NCI-H1417 (cell line): ENCODE measurements at places on chromosomes 5 and 9.

DNA sequence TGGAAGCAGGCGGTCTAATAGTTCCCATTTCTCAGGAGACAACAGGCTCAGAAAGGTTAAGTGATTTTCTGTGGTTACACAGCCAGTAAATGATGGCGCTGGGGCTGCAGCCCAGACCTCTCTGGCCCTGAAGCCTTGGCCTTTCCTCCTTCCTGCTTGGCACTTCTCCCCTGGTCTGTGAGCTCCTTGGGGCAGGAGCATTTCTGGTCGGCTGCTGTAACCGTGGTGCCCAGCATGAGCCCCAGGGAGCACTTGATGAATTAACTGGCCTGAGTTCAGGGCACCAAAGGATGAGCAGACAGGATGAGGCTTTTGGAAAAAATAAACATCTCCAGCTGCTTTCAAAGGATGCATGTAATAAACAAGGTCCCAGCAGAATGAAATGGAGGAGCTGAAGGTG lies 30.2 kb downstream of the CDHR2 start:
- DNase-seq: no peak

GRCh38 chr9:135413461-135413860 lies 66.1 kb upstream of the PPP1R26 start:
- DNase-seq: no peak

- DNase-seq: peak; percentile 70
These were observed 500.0 kb downstream of the DIRAS2 start for GRCh38 chr9:90142580-90142979.

GRCh38 chr9:70013598-70014196 lies 30.0 kb upstream of the MAMDC2 start:
- DNase-seq: peak; percentile 40

- no peak for DNase-seq
These were observed 254.3 kb upstream of the PDE4D start for GRCh38 chr5:60147791-60148190.

DNA sequence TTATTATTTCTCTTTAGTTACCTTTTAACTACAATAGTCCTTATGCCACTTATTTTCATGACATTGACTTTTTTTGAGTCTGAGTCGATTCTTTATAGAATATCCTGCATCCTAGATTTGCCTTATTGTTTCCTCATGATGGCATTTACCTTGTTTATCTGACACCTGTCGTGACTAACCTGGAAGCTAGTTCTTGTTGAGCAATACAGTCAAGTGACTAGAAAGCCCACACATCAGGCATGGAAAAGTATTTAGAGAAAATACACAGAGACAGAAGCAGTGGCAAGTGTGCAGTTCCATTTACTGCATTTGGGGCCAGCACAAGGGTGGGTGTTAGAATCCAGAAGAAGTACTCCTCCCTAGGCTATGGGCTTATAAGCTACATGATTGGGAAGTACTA lies 97.8 kb downstream of the ERMP1 start:
- DNase-seq: no peak
